HFFc6 (cell line): ENCODE measurements at places on chromosomes 5 and 9.

GRCh38 chr9:138040446-138041430, 163.2 kb downstream of the CACNA1B start:
- DNase-seq = no peak

- DNase-seq = no peak
Observed at GRCh38 chr9:107284636-107285035, 1.6 kb downstream of the RAD23B start.

DNA sequence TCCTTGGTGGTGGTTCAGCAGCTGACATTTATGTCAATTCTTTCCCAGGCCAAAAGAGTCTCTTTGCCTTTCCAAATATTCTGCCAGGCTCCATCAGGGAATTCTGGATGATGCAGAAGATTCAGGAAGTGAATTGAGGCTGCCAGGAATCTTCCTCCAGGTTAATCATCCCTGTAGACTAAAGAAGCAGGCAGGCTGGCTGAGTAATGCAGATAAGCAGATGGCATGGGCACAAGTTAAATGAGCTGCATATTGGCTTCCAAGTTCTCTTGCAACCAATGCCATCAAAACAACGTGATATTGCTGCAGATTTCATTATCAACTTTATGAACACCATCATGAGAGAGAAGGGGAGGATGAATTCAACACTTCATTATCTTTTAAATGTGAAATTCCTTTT, 324.5 kb downstream of the KCNN2 start:
- no peak for DNase-seq

DNA sequence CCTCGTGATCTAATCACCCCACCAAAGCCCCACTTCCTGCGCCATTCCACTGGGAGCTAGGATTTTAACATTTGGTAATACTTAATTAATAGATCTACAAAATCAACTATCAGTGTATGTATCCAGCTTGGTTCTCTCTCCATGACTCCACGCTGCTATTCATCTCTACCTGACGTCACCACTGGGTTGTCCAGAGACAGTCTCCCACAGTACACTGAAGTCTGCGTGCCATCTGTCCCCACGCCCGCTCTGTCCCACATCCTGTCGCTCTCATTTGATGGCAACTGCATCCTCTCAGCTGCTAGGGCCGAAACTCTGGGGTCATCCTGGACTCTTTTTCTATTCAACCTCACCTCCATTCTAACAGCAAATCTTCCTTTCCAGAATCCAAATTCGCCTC, 53.2 kb downstream of the ANKRD33B start:
- DNase-seq = no peak

DNA sequence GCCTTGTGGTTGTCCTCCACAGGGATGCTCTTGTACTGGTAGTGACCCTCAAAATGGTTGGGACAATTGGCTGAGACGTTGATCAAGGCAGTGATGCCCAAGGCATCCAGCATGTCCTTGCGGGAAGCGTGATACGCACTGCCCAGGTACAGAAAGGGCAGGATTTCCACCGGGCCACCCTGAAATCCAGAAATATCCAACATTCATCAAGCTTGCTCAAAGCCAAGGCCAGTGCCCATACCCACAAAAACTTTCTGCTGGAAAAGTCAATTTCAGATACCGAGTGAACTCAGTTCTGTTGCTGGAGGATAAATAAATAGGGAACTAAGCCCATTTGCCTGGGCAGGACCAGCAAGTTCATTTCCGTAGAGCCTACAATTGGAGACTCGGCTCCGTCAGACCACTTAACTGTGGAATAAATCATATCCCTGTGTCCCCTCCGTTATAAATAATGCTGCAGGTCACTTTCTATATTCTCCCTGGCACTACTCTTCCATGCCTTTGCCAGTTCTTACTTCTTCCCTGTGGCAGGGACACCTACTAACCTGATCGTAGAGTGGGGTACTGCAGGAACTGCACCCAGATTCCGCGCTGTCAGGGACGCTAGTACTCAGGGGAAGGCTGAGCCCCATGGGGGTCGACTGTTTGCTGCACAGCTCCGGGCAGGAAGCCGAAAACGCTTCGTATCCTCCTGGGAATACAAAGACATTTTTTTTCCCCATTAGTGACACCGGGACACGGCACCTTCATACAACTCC, 1.2 kb downstream of the DUSP1 start:
- DNase-seq = peak; percentile 49

DNA sequence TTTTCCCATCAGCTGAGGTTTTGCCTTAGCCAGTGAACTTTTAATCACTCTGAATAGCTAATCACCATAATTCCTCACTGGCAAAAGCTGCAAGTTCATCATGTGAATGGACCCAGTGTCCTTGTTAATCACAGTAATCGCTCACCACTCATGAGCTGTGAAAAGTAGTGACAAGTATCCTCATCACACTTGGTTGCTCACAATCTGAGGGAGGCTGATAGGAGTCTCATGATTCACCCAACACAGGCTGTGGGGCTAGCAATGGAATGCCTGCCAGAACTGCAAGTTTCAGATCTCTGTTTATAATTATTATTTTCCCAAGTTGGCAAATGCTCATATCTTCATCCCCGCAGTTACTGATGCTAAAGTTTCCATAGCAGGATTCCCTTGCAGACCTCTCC, 467.2 kb downstream of the KIF4B start:
- no peak for DNase-seq

DNA sequence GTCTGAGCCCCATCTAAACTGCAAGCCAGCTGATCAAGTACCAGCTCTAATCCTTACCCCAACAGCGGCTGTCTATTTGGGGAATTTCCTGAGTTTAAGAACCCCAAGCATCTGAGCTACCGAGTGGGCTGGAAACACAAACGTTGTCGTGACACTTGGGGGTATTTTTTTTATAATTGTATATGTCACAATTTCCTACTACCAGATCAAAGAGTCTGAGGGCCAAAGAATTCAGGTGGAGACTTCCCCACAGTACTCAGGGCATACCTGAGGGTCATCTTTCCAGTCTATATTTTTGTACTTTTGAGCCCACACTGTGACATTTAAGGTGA, 42.8 kb downstream of the PTTG1 start:
- DNase-seq = no peak
